ENCODE measurements at places on chromosomes 12 and 14.

DNA sequence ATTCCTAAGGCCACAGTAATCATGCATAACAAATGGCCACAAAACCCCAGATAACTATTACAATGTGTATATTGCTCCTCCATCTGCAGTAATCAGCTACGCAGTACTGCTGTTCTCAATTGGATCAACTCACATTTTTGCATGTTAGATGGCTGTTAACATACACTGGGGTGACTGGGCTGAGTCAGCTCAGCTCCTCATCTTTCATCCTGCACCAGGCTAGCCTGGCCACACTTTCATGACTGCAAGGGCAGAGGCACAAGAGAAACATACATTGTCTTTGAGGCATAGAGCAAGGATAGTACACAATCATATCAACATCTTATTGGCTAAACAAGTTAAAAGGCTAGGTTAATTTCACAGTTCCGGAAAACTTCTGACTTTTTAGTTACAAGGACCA lies 306.6 kb downstream of the SLC6A15 start:
- no peak for DNase-seq

DNA sequence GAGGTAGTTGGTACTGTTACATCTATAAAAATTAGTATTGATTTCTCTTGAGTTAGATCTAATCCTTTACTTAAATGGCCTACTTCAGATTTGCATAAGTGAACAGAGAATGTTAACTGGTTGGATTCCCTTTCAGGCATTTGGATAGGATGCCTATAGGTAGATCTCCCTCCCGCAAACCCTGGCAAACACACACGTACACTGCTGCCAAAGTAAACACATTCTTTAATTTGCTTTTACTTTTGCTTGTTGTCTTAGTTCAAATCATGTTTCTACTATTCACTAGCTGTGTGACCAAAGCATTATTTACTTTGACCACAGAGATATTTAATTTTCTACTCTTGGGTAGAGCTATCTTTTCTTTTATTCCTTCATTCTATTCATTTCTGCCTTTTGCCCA lies 936.1 kb upstream of the FBXO33 start:
- DNase-seq: no peak

DNA sequence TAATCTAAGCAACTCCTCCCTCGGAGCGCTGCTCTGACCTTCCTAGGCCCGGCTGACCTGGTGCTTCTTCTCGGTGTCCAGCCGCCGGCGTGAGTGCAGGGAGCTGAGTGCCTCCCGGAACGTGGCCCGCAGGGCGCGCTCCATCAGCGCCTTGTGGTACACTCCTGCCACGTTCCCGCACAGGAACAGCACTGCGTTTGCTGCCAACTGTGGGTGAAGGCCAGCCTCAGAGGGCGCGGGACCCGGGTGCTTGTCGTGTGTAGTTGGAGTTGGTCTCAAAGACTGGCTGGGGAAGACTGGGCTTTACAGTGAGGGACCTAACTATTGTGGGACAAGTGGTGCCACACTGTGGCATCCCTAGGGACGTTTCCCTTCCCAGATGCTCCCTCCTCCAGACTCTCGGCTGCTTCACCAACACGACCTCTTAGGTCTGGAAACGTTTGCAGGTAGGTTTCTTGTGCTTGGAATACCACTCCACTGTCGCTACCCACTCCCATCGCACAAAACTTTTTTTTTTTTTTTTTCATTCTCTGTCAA lies 3.1 kb downstream of the ADCY4 start:
- DNase-seq: no peak

DNA sequence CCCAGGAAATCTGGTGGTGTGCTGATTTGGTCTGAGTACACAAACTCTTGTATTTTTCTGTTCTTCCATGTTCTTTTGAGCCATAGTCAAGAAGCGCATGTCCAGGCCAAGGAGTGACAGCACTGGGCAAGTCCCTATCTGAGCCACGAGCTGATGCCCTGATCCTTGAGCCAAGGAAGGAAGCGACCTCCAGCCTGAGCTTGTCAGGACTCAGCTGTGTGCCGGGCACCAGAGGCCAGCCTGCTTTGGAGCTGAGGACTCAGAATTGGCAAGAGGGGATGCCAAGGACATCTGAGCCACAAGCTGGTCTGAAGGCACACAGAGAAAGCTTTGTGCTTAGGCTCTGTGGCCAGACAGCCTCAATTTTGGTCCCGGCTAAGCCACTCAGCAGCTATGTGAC lies 52.6 kb downstream of the GALNT16 start:
- DNase-seq: no peak

DNA sequence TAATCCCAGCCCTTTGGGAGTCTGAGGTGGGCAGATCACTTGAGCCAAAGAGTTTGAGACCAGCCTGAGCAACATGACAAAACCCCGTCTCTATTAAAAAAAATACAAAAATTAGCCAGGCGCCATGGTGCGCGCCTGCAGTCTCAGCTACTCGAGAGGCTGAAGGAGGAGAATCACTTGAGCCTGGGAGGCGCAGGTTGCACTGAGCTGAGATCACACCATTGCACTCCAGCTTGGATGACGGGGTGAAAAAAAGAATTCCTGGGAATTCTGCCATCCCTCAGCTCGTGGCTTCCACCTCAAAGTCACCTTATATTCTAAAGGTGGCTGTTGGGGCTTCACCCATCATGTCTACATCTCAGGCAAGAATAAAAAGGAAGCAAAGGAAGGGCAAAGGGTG lies 12.9 kb downstream of the BCL2L14 start:
- DNase-seq: no peak

DNA sequence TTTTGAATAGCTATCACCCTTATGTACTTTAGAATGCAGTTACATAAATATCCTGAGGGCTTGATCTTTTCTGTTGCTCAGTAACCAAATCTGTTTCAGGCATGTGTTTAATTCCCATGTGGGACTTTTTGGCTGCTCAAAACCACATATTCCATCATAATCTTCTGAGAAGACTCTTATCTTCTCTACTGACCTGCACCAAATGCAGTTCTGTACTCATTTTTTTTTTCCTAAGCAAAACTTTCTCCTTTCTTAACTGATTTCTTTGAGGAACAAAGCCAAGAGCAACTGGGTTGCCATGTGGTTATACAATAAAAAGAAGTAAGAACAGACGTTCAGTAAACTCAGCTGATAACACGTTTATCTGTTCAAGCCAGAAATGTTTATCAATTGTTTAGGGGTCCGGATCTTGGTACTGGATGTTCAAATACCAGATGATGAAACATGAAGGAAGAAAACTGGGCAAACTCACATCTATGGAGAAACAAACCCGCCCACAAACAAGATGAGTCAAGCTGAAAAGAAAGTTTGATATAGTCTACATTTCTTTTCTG lies 50.1 kb downstream of the TMEM132C start:
- DNase-seq: no peak

- DNase-seq: no peak
These were observed 40.3 kb downstream of the MAP1LC3B2 start for GRCh38 chr12:116599285-116600136.

DNA sequence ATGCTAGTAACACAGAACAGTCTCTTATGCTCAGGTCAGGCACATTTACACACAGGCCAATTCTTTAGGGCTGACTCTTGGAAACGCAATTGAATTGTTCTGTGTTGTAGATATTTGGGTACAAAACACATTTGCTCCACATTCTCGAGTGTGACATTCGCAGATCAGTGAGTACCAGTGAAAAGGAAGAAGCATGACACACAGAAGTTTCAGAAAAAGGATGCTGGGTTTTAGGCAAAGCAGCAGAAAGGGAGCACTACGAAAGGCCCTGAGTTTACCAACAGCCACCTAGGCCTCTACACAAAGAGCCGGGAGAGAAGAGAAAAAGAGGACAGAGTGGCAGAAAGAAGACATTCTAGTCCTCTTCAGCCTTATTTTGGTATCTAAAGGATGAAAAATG lies 254.4 kb upstream of the BTG1 start:
- DNase-seq: no peak

DNA sequence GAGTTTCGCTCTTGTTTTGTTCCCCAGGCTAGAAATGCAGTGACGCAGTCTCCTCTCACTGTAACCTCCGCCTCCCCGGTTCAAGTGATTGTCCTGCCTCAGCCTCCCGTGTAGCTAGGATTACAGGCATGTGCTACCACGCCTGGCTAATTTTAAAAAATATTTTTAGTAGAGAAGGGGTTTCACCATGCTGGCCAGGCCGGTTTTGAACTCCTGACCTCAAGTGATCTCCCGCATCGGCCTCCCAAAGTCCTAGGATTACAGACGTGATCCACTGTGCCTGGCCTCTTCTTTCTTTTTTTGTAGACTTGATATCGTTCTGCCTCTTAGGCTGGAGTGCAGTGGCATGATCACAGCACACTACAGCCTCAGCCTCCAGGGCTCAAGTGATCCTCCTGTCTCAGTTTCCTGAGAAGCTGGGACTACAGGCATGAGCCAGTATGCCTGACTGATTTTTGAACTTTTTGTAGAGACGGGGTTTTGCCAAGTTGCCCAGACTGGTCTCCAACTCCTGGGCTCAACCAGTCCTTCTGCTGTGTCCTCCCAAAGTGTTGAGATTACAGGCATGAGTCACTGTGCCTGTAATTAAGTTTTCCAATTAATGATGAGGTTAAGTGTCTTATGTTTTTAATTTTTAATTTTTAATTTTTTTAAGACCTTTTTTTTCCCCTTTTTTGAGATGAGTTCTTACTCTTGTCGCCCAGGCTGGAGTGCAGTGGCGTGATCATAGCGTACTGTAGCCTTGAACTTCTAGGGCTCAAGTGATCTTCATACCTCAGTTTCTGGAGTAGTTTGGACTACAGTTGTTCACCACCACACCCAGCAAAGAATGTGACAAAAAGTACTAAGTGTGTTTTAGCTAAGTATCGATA lies 10.2 kb downstream of the RCOR1 start:
- DNase-seq: no peak

DNA sequence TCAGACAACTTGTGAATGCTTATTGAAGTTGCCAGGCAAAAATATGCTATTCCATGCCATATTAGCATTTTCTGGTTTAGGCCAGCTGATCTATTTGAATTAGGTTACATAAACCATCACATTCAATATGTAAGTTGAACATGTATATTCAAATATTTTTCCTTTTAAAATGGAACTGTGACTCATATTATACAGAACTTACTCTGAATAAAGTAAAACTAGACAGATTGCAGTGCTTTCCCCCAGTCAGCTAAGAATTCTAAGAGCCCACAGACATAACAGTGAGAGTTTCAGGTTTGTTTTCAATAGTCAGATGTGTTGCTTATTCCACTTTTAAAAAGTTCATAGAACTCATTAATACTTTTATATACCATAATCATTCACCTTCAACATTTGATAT lies 119.8 kb downstream of the MGST1 start:
- DNase-seq: no peak

DNA sequence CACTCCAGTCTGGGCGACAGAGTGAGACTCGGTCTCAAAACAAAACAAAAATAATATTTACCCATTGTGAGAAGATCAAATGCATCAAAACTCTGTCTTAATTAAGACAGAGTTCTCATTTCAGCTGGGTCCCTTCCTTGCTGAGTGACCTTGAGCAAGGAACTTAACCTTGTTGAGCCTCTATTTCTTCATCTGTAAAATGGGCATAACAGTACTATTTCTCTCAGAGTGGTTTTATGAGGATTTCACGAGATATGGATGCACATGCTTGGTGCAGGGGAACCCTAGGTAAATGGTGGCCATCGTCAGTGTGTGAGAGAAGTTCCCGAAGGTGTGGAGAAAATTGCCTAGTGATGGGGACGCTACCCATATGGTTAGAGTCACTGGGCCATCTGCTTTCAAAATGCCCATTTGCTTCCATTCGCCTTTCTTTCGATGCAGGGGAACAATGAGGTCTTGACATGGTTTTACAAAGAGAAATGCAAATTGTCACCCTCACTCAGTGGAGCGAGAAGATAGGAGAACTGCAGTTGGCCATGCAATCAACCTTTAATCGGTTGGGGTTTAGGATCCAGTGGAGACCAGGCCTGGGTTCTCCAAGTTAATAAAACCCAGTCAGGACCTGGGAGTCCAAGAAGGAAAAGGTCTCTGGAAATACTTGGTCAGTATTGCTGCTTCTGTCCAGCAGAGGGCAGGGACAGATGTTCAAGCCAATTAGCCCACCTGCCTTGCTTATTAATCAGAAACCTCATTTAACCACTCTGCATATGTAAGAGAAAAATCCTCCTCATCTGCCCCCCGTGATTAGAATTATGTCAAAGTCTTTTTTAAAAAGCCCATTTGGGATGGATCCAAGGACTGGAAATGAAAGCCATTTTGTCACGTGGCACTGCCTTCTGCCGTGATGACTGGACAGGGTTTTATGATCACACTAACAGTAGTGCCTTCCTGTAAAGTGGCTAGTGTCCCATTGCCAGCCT lies 37.2 kb downstream of the CFAP251 start:
- DNase-seq: no peak

GRCh38 chr12:15741082-15741481 lies 48.1 kb downstream of the EPS8 start:
- no peak for DNase-seq

GRCh38 chr14:104265918-104266630 lies 127.7 kb downstream of the KIF26A start:
- DNase-seq: no peak
